ENCODE measurements at places on chromosomes 4 and X. TPM values are rescaled to one million over a fixed set of nuclear protein-coding genes. Genes with fewer than 3 reads are reported as not detected.
A peak's percentile ranks its signal among the peaks of the same experiment; 100 is the strongest.

The CRMP1 gene
- 251 TPM for total RNA-seq

The PGAM4 gene
- total RNA-seq = not detected

The MAOA gene
- 0.45 TPM for total RNA-seq

The C4orf46 gene
- 28.4 TPM for total RNA-seq

The RAB40AL gene
- total RNA-seq = 0.68 TPM

The TMEM31 gene
- total RNA-seq = 2.0 TPM

The FGFR3 gene
- 48.1 TPM for total RNA-seq

The HS3ST1 gene
- total RNA-seq = 0.37 TPM

The F9 gene
- total RNA-seq = not detected

The ZNF711 gene
- 24.0 TPM for total RNA-seq

The RTL9 gene
- total RNA-seq = 0.37 TPM

The RASGEF1B gene
- 1.9 TPM for total RNA-seq

The UCP1 gene
- not detected for total RNA-seq

The ESX1 gene
- total RNA-seq = not detected

DNA sequence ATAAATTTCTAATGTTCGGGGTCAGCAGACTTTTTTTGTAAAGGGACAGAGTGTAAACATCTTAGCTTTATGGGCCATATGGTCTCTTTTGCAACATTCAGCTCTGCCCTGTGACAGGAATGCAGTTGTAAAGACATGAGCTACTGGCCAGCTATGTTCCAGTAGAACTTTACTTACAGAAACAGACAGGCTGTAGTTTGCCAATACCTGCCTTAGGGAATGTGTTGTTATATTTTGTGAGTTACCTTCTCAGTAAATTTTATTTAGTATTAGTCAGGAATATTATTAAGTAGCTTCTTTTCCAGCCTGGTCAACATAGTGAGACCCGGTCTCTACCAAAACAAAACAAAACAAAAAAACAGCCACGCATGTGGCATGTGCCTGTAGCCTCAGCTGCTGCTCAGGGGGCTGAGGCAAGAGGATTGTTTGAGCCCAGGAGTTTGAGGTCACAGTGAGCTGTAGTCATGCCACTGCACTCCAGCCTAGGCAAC is 48.7 kb downstream of the HTT start:
- H3K36me3 ChIP-seq = peaks cover 14% of the 10 kb centered on the region
- peaks cover 10% of the 10 kb centered on the region for H3K4me1 ChIP-seq
- H3K4me3 ChIP-seq = no peak overlapping the region
- no peak overlapping the region for H3K27ac ChIP-seq

DNA sequence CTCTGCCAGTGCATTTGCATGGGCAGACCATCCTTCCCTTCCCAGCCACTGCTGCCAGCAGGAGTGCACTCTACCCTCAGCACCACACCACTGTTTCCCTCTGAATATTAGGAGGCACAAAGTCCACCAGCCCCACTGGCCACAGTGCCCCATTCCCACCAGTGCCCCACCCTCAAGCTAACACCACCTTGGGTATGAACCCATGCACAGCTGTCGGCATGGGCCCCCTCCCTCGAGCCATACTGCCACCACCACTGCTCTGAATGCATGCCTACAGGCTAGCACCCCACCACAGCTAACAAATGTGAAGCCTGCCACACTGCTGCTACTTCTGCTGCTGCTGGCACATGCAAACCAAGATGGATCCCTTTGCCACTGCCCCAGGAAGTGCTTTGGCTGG is 810.4 kb downstream of the TRAM1L1 start:
- no peaks in the 10 kb centered on the region for H3K27me3 ChIP-seq
- H3K4me3 ChIP-seq = no peak overlapping the region
- no peak for DNase-seq
- no peaks in the 10 kb centered on the region for H3K4me1 ChIP-seq
- no peak overlapping the region for H3K27ac ChIP-seq

GRCh38 chrX:65821721-65822496 is 154.5 kb downstream of the MSN start:
- H3K27ac ChIP-seq = no peak overlapping the region
- DNase-seq = no peak
- H3K27me3 ChIP-seq = no peaks in the 10 kb centered on the region
- H3K36me3 ChIP-seq = no peaks in the 10 kb centered on the region
- no peaks in the 10 kb centered on the region for H3K4me1 ChIP-seq

GRCh38 chr4:78610546-78611214 is 59.1 kb downstream of the ANXA3 start:
- no peaks in the 10 kb centered on the region for H3K27me3 ChIP-seq
- no peaks in the 10 kb centered on the region for H3K4me1 ChIP-seq
- no peak overlapping the region for H3K4me3 ChIP-seq
- no peaks in the 10 kb centered on the region for H3K36me3 ChIP-seq
- H3K27ac ChIP-seq = no peak overlapping the region
- DNase-seq = no peak

- H3K27ac ChIP-seq = no peak overlapping the region
- DNase-seq = no peak
- no peaks in the 10 kb centered on the region for H3K4me1 ChIP-seq
- H3K27me3 ChIP-seq = peaks cover 23% of the 10 kb centered on the region
Observed at GRCh38 chr4:48943387-48943786, 36.8 kb upstream of the OCIAD2 start.

- no peak for DNase-seq
- peaks cover 5% of the 10 kb centered on the region for H3K36me3 ChIP-seq
- no peaks in the 10 kb centered on the region for H3K27me3 ChIP-seq
- no peak overlapping the region for H3K4me3 ChIP-seq
- no peaks in the 10 kb centered on the region for H3K4me1 ChIP-seq
Observed at GRCh38 chr4:133081246-133081645, 67.8 kb upstream of the PCDH10 start.

GRCh38 chr4:10078481-10079233 is 37.9 kb downstream of the WDR1 start:
- no peak for DNase-seq
- no peak overlapping the region for H3K27ac ChIP-seq
- no peaks in the 10 kb centered on the region for H3K4me1 ChIP-seq
- no peaks in the 10 kb centered on the region for H3K27me3 ChIP-seq
- H3K4me3 ChIP-seq = no peak overlapping the region

GRCh38 chr4:189304167-189304566 is 636.5 kb upstream of the FRG1 start:
- H3K27ac ChIP-seq = no peak overlapping the region
- no peaks in the 10 kb centered on the region for H3K27me3 ChIP-seq
- H3K4me3 ChIP-seq = no peak overlapping the region
- DNase-seq = no peak
- H3K36me3 ChIP-seq = no peaks in the 10 kb centered on the region
- no peaks in the 10 kb centered on the region for H3K4me1 ChIP-seq

DNA sequence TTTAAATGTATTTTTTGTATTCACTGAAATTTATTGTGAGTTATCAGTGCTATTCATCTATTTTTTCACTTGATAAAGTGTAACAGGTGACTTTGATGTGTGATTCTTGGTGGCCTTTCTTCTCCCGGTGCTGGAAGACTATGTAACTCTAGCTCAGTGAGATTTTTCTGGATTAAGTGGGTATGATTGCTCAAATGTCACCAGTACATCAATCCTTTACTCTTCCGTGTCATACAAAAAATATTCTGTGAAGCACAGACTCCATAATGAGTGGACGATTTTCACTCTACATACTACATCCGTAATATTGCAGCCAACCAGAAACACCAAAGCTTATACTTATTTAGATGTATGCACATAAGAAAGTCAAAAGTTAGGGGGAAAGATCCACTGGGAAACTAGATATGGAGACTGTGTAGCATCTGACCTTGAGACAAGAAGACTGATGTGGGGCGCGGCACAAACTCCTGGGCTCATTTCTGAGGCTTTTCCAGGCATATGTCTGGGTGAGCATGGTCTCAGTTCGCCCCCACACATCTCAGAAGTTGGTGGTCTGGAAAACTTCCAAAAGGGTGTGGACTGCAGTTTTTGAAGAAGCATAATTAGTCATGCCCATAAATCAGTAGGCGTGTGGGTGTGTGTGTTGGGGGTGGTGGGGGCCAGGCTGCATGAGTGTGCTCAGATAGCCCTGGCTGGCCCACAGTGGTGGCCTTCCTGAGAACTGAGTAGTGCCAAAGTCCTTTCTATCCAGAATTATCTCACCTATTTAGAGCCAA is 53.9 kb upstream of the TENM3 start:
- H3K36me3 ChIP-seq = no peaks in the 10 kb centered on the region
- no peak for DNase-seq
- no peak overlapping the region for H3K4me3 ChIP-seq
- H3K27ac ChIP-seq = no peak overlapping the region

DNA sequence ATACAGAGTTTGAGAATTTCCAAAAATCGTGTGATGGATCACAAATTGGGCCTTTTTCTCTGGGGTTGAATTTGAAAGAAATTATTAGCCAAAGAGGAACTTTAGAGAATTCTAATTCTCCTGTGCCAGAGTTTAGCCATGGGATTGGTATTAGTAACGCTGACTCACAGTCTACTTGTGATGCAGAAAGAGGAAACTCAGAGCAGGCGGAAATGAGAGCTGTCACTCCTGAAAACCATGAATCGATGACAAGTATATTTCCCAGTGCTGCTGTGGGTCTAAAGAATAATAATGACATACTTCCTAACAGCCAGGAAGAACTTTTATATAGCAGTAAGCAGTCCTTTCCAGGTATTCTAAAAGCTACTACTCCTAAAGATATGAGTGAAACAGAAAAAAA is 64.9 kb downstream of the N4BP2 start:
- H3K36me3 ChIP-seq = peaks cover 22% of the 10 kb centered on the region
- H3K4me1 ChIP-seq = no peaks in the 10 kb centered on the region
- no peak overlapping the region for H3K27ac ChIP-seq
- no peaks in the 10 kb centered on the region for H3K27me3 ChIP-seq
- H3K4me3 ChIP-seq = no peak overlapping the region
- DNase-seq = no peak

DNA sequence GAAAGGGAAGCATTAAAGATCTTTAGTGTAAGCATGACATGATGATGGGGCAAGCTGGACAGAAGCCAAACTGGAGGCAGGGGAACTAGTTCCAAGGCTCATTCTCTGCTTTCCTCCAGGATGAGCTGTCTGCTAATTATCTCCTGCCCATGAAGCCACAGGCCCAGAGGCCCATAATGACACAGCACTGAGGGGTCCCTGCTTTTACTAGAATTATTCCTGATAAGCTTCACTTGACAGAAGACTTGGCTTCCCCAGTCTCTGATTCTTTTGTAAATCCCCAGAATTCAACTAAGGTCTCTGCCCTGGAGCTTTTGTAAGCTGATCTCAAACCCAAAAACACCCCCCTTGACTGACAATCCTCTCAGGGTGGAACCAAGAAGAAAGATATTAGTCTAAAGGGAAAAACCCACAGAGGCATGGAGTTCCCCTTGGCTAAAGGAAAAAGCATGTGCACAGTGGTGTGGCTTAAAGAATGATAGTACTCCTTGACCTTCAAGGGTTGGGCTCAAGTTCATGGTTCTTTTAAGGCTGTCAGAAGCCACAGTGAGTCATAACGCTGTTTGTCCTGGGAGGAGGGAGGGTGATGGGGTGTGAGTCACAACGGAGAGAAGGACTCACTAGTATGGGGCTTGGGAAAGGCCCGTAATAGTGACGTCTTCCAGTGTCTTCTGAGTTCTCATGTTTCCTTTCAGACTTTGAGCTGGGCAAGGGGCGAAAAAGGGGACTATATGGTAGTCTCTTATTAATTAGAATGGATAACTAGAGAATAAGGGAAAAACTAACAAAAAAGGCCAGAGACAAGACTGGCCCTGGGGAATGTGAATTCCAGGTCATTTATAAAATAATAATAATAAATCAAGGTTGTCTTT is 146.0 kb upstream of the CPEB2 start:
- no peak overlapping the region for H3K4me3 ChIP-seq
- no peaks in the 10 kb centered on the region for H3K27me3 ChIP-seq
- H3K27ac ChIP-seq = no peak overlapping the region
- H3K4me1 ChIP-seq = peaks cover 7% of the 10 kb centered on the region
- no peak for DNase-seq

GRCh38 chr4:123580981-123581664 is 184.5 kb downstream of the SPRY1 start:
- no peak for DNase-seq
- H3K4me3 ChIP-seq = no peak overlapping the region
- no peaks in the 10 kb centered on the region for H3K27me3 ChIP-seq
- H3K27ac ChIP-seq = no peak overlapping the region
- H3K4me1 ChIP-seq = peaks cover 20% of the 10 kb centered on the region
- peaks cover 9% of the 10 kb centered on the region for H3K36me3 ChIP-seq

DNA sequence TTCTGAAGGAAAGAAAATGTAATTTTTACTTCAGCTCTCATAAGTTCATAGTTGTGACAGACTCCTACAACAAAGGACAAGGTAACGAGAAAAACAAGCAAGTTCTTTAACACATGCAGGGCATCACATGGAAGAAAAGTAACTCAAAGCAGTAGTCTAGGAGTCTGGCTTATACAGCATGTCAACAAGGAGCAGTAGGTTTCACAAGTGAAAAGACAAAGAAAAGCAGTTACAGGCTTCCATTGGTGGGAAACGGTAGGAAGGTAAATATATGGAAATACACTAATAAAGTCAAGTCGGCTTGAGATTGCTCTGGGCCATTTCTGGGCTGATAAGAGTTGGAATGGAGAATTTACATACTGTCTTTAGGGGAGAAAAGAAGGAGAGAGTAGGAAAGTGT is 228.4 kb upstream of the ZFP42 start:
- H3K4me3 ChIP-seq = no peak overlapping the region
- no peak overlapping the region for H3K27ac ChIP-seq
- no peaks in the 10 kb centered on the region for H3K36me3 ChIP-seq
- DNase-seq = no peak
- H3K4me1 ChIP-seq = no peaks in the 10 kb centered on the region

GRCh38 chr4:164011791-164012190 is 517.3 kb downstream of the TMA16 start:
- no peak overlapping the region for H3K4me3 ChIP-seq
- no peak overlapping the region for H3K27ac ChIP-seq
- no peaks in the 10 kb centered on the region for H3K4me1 ChIP-seq
- DNase-seq = no peak

DNA sequence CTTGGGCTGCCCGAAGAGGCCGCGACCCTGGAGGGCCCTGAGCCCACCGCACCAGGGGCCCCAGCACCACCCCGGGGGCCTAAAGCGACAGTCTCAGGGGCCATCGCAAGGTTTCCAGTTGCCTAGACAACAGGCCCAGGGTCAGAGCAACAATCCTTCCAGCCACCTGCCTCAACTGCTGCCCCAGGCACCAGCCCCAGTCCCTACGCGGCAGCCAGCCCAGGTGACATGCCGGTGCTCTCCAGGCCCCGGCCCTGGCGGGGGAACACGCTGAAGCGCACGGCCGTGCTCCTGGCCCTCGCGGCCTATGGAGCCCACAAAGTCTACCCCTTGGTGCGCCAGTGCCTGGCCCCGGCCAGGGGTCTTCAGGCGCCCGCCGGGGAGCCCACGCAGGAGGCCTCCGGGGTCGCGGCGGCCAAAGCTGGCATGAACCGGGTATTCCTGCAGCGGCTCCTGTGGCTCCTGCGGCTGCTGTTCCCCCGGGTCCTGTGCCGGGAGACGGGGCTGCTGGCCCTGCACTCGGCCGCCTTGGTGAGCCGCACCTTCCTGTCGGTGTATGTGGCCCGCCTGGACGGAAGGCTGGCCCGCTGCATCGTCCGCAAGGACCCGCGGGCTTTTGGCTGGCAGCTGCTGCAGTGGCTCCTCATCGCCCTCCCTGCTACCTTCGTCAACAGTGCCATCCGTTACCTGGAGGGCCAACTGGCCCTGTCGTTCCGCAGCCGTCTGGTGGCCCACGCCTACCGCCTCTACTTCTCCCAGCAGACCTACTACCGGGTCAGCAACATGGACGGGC is 579 bp downstream of the ABCD1 start:
- no peaks in the 10 kb centered on the region for H3K27me3 ChIP-seq
- no peak for DNase-seq
- H3K4me1 ChIP-seq = peaks cover 26% of the 10 kb centered on the region
- H3K36me3 ChIP-seq = peaks cover 2% of the 10 kb centered on the region
- peak overlapping the region; percentile 49 for H3K4me3 ChIP-seq

Data from neural crest cell (in vitro differentiated cells).